ENCODE measurements at places on chromosomes 3 and 15.

DNA sequence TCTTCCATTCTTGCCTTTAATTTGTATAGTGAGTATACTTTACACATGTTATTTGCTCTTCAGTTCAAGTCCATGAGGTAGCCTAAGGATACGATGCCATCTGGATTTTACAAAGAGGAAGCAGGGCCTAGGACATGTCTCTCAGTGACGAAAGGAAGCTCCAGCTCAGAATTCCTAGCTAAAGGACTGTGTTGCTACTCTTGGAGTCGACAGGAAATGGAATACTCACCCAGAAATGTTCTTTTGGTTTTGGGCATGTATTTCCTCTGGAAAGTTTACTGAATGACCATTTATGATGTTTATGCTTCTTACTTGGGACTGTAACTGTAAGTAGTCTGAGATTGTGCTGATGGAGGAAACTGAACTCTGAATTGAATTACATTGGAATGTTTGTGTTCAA is 12.5 kb downstream of the OXNAD1 start:
- DNase-seq, result no peak

- no peak for DNase-seq
Measured at GRCh38 chr3:4581124-4581424, 87.9 kb downstream of the ITPR1 start.

DNA sequence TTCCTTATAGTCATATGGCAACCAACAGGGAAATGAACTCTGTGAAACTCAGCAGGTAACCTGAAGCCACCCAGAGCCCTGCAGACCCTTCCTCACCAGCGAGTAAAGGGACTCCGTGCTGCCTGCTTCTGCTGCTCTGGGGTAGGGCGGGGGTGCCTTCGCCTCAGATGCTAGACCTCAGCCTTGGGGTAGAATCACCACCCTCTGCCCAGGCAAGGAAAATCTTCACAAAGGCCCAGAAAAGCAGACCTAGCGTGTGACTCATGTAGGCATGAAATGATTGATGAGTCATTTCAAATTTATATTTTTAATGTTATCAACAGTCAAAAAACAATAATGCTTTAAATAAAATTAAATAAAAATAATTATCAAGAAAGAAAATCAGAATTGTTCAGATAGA is 6.6 kb downstream of the STIMATE start:
- no peak for DNase-seq

DNA sequence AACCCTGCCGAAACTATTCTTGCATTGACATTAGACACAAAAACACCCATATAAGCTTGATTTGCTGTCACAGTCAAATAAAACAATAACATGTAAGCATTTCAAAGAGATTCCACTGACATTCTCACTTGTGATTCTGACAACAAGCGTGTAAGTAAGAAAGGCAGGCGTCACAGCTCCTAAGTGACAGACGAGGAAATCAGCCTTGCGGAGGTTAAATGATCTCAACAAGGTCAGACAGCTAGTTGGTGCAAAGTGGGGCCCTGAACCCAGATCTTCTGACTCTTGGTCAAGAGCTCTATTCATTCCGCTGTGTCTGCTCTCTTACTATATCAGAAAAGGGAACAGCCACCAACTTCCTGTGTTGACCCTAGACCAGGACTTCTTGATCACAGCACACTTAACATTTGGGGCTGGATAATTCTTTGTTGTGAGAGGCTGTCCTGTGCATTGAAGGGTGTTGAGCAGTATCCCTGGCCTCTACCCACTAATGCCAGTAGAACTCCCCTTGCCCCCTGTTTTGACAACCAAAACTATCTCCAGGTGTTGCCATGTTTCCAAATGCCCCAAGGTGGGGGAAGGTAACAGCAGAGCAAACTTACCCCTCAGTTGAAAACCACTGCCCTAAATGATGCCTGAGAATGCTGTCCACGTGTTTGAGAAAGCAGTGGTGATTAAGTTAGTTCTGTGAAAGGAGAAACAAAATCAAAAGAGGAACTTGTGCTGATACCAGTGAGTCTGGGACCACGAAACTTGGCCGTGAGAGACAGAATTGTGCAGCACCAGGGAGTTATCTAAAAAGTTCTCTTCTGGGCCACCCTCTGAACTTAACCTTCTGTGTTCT is 86.1 kb downstream of the LIPC start:
- DNase-seq, result no peak

DNA sequence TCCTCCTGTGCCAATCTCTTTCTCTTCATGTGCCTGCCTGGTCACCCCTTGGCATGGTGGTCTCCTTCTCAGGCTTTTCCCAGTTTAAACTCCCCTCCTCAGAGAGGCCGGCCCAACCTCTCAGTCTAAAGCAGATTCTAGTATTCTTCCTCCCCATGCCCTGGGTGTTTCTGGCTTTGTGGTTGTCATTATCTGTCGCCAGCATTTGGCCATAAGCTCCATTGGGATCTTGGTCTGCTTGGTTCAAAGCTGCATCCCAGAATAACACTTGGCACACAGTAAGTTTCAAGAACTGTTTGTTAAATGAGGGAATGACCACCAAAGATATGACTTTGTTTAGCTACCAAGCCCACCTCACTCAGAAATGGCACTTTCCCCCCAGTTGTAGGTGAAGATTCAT is 11.2 kb upstream of the RAD18 start:
- no peak for DNase-seq
